ENCODE measurements at places on chromosomes 6 and 20.

DNA sequence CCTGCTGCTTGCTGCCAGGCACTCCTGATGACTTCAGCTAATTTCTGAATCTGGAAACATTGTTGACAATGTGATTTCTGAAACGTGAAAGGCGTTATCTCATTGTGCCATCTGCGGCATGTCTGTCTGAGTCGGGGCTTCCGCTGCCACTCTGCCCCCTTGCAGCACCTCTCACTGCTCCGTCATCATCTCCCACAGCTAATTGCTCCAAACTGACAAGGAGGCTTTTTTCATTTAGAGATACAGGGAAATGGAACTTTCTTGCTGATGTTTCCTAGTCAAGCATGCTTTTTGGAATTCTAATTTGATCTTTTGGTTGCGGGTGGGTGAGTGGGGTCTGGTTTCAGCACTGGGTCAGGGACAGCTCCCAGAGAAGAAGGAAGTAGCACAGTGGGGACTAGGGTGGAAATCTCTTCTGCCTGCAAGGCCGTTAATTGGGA lies 233.5 kb downstream of the DHX35 start:
- DNase-seq, result no peak

DNA sequence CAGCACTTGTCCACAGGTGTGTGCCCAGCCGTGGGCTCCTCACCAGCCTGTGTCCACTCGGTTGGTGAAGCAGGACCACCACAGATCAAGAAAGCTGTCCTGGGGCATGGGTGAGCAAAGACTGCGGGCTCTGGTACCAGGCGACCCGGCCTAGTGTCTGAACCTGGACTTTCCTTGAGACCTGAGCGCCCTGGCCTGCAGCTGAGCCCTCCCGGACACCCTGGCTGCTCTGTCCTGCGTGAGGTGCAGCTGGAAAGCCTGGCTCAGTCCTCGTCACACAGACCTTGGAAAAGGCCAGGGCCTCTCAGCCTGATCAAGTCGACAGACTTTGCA lies 201.2 kb upstream of the THBS2 start:
- DNase-seq, result no peak

GRCh38 chr20:57857118-57857517 lies 147.3 kb upstream of the PMEPA1 start:
- no peak for DNase-seq

- DNase-seq, result no peak
These were observed 101.1 kb upstream of the CLDN20 start for GRCh38 chr6:155162682-155163081.

DNA sequence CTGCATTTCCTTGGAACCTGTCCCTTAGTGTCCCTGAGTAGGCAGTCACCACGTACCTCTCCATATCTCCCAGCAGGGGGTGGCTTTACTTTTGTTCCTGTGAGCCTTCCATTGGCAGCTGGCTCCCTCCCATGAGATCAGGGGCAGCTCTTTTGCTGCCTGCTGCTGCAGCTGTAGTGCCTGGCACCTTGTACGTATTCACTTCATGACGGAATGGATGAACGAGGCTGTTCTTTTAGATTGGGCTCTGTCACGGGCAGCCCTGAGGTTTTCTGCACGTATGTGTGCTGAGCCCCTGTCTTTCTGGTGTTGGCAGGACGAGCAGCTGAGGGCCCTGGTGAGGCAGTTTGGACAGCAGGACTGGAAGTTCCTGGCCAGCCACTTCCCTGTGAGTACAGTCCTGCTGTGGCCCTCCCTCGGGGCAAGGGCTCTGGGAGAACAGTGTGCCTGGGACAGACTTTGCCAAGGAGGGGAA lies 14.6 kb downstream of the MYBL2 start:
- DNase-seq, result no peak

- no peak for DNase-seq
These were observed 81.4 kb upstream of the DUSP22 start for GRCh38 chr6:210778-211374.

DNA sequence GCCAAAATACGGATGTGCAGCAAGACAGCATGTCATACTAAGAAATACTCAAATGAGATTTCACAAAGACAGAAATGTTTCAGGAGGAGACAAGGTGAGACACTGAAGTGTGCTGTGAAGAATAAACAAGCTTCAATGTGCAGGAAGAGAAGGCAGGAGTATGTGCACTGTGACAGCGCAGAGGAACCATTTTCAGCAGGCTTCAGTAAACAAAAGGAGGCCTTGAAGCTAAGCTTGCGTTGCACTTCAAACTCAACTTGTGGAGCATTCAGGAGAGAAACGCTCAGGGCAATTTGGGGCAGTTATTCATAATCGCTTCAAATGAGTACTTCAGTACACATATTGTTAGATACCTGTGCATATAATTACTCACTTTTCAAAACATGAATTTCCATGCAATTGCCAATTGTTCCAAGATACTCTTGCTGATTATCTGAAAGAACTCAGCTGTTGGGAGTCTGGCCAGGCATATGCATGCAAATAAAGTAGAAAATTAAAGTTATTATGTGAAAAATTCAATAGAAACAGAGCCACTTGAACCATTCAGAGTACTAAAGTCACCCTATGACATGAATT lies 234.2 kb upstream of the OPRM1 start:
- DNase-seq, result no peak

Data from T-helper 17 cell (primary cell).